ENCODE measurements at places on chromosomes 16 and 17.

GRCh38 chr17:79361221-79361734 lies 249.6 kb downstream of the RBFOX3 start:
- DNase-seq, result no peak

- no peak for DNase-seq
Measured at GRCh38 chr17:81697261-81698044, 5.7 kb upstream of the MRPL12 start.

DNA sequence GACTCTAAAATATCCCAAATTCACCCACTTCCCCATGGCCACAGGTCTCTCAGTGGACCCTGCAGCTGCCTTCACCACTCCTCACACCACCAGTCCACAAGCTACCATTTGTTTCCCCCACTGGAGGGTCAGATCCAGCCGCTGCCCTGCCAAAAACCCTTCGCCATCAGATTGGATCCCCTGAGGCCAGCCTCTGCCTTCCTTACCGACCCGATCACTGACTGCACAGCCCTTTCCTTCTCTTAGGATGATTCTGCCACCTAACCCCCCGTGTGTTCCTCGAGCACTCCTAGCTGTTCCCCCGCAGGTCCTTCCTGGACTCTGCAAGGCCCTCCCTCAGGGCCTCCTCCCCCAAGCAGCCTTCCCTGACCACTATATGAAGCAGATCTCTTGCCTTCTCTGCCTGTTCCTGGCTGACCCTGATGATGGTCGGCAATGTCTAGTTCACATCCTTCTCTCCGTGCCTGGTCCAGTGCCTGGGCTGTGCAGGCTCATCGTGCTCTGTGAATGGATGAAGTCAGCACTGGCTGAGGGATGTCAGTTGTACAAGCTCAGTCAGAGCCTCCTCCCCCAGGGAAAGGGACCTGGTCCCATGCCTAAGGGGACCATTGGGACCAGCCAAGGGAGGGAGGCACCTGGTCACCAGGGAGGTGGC lies 46.0 kb downstream of the CPNE2 start:
- DNase-seq, result no peak

DNA sequence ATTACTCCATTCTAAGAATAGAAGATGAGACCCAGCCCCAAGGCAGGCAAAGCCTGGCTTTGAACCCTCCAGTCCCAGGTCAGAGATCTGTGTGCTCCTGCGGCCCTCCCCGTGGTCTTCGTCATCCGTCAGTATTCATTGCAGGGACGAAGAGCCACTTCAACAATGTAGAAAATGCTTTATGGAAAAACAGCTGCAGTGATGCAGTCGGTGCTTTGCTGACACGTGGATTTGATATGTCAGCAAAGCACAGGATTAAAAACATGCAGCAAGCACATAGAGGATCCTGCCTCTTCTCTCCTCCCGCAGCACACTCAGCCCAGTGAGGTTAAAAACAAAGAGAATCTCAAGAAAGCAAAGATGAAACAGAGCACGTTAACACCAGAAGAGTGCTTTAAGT lies 117.1 kb upstream of the AXIN2 start:
- no peak for DNase-seq

GRCh38 chr16:29996766-29997250 lies 767 bp downstream of the INO80E start:
- no peak for DNase-seq

GRCh38 chr17:66417300-66417719 lies 114.9 kb downstream of the PRKCA start:
- DNase-seq, result no peak

- DNase-seq, result no peak
Measured at GRCh38 chr16:61862221-61863155, 173.8 kb downstream of the CDH8 start.

DNA sequence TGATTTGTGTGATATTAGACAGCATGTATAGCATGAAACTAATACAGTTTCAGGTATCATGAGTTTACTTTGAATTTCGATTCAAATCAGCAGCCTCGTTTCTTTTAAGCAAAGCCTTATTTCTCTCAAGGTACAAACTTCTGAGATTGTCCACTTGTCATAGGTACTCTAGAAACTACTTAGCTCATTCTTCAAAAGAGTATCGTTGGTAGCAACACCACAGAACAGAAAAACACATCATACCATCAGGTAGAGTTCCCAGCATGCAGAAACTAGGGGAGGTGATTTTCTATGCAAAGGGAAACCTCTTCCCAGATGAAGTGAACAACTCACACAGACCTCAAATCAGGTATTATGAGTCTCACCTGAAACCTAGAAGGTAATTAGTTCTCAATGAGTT lies 237.0 kb upstream of the SOX9 start:
- no peak for DNase-seq

DNA sequence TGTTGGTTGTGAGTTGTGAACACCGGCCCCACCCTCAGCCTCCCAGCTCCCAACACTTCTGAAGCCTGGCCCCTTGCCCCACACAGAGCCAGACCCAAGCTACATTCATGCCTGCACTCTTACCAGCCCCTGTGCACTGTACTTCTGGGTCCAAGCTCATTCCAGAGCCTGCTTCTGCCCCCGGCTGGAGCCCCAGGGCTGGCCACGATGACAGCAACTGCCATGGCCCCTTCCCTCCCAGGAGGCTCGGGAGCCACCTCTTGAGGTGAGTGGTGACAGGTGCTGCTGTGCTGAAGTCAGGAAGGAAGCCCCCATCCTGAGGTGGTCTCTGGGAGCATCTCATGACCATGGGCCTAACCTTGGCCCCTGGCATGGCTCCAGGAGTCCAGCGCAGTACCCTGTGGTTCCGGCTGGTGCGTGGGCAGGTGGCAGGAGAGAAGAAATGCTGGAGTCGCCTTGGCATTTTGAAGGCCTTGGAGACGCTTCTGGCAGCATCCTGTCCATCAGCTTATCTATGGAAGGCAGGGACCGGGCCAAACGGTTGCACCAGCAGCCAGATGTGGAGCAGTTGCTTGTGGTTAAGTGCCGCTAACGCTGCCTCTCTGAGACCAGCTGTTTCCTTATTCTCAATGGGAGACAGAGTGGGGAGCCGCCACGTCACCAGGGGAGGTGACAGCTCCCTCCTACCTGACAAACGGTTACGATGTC lies 3.9 kb upstream of the CDT1 start:
- DNase-seq, result no peak

DNA sequence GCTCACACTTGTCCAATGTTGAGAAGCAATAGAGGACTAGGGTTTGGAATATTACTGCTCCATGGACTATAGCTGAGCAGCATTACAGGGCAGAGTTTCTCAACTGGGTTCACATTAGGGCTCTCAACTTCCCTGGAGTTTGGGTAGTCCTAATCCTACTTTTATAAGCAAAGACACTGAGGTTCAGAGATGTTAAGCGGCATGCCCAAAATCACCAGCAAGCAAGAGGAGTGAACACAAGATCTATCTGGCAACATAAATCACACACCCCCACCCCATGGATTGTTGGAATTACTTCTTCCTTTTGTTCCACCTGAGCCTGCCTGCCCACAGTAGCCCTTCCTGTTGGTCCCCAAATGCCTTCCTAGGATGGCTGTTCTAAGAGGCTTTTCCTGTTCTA lies 5.2 kb downstream of the TSNAXIP1 start:
- no peak for DNase-seq

- peak; percentile 4 for DNase-seq
Measured at GRCh38 chr17:51487947-51488346, 227.6 kb downstream of the UTP18 start.

- no peak for DNase-seq
Measured at GRCh38 chr17:14156689-14157088, 80.0 kb downstream of the CDRT15 start.

GRCh38 chr17:34366010-34366409 lies 3.0 kb upstream of the CCL1 start:
- DNase-seq, result no peak

GRCh38 chr17:33451221-33451620 lies 158.1 kb upstream of the ASIC2 start:
- no peak for DNase-seq

GRCh38 chr16:11183035-11183812 lies 72.8 kb downstream of the SOCS1 start:
- DNase-seq, result no peak

DNA sequence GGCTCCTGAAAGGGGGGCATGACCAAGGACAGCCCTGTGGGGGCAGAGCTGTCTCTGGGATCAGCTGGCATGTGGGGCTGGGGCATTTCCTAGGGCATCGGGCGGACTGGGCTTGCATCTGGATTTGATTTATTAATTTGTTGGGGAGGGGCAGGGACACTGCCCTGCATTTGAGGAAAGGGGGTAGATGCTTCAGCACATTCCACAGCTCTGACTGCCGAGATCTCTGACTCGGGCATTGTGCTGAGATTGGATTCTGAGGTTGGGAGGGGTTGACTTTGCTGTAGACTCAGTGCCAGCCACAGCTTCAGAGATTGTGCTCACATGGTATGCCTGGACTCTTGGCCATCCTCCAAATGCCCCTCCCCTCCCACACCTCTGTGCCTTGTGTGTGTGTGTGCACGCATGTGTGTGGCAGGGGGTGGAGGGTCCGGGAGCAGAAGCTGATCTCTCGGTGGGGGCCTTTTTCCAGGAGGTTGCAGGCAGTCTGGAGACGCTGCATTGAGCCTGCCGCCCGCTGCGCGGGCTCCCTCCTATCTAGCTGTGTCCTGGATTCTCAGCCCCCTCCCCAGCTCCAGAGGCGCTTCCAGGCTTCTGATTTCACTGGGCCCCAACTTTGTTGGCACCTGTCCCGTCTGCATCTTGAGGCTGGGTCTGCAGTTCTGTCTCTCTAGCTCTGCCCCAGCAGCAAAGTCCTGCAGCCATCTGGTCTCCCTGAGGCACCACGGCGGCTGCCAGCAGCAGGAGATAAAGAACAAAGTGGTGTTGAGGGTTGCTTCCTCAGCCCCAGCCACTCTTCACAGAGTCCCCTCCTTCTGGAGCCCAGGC lies 14.9 kb downstream of the IGFBP4 start:
- DNase-seq, result no peak

DNA sequence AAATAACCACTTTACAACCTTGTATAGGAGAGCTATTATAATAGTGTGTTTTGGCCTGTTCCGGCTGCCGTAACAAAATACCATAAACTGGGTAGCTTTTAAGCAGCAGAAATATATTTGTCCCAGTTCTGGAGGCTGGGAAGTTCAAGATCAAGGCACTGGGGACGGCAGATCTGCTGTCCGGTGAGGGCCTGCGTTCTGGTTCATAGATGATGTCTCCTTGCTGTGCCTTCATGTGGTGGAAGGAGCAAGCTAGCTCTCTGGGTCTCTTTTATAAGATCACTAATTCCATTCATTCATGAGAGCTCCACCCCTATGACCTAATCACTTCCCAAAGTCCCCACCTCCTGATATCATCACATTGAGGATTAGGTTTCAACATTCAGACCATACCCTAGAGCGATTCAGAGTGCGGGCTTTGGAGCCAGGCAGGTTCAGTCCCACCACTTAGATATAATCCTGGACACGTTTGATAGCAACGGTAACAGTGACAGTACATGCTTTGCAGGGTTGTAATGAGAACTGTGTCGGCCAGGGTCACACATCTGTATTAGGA lies 76.2 kb upstream of the ZFHX3 start:
- no peak for DNase-seq

DNA sequence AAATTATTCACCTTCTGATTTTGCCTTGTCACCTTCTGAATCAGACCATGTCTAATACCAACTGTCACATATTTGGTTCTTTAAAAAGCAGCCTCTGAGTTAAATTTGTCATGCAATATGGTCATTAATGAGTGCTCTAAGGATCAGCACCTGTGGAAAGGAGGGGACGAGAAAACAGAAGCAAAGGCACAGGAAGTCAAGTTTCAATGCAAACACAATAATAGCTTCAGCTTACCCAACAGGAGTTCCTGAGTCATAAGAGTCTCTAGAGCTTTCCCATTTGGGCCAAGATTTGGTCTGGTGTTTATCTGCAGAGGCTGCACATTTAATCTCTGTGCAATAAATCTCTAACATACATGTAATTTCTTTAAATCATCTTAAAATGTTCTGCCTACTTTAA lies 889.8 kb downstream of the CDH8 start:
- no peak for DNase-seq

- no peak for DNase-seq
Measured at GRCh38 chr16:67461600-67462278, 19.2 kb downstream of the ATP6V0D1 start.

DNA sequence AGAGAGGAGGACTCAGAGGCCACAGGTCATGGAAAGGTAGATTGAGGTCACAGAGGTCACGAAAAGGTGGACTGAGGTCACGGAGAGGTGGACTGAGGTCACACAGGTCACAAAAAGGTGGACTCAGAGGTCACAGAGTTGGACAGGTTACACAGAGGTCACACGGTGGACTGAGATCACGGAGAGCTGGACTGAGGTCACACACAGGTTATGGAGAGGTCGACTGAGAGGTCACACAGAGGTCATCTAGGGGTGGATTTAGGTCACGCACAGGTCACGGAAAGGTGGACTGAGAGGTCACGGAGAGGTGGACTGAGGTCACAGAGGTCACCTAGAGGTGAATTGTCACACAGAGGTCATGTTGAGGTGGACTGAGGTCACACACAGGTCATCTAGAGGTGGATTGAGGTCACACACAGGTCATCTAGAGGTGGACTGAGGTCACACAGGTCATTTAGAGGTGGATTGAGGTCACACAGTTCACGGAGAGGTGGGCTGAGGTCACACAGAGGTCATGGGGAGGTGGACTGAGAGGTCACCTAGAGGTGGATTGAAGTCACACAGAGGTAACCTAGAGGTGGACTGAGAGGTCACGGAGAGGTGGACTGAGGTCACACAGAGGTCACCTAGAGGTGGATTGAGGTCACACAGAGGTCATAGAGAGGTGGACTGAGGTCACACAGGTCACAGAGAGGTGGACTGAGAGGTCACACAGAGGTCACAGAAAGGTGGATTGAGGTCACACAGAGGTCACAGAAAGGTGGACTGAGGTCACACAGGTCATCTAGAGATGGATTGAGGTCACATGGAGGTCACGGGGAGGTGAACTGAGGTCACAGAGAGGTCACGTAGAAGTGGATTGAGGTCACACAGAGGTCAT lies 26.7 kb upstream of the JPT2 start:
- DNase-seq, result no peak

DNA sequence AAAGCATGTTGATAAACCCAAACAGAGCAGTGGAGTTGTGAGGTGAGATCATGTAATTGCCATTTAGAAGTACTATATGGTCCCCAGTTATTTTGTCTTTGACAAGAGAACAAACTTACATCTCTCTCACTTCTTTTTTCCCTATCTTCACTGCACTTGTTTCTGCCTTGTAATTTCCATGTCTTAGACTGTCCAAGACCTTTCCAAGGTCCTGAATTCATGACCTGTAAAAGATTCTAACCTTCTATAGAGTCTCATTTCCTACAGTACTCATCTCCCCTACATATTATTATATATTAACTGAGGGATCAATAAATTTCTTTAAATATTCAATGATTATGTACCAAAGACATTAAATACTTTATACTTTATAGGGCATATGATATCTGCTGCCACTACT lies 295.3 kb upstream of the KIF2B start:
- no peak for DNase-seq

GRCh38 chr17:37770631-37771518 lies 26.0 kb upstream of the HNF1B start:
- no peak for DNase-seq
